SJSA1 (cell line): ENCODE measurements at places on chromosomes 12 and 14.

- peak overlapping the region; percentile 38 for H3K27ac ChIP-seq
- H3K4me3 ChIP-seq: no peak overlapping the region
- peaks cover 29% of the 10 kb centered on the region for H3K36me3 ChIP-seq
- peaks cover 25% of the 10 kb centered on the region for H3K4me1 ChIP-seq
- DNase-seq: no peak
- H3K27me3 ChIP-seq: no peaks in the 10 kb centered on the region
These were observed 51.5 kb downstream of the ZC3H14 start for GRCh38 chr14:88614218-88614907.

DNA sequence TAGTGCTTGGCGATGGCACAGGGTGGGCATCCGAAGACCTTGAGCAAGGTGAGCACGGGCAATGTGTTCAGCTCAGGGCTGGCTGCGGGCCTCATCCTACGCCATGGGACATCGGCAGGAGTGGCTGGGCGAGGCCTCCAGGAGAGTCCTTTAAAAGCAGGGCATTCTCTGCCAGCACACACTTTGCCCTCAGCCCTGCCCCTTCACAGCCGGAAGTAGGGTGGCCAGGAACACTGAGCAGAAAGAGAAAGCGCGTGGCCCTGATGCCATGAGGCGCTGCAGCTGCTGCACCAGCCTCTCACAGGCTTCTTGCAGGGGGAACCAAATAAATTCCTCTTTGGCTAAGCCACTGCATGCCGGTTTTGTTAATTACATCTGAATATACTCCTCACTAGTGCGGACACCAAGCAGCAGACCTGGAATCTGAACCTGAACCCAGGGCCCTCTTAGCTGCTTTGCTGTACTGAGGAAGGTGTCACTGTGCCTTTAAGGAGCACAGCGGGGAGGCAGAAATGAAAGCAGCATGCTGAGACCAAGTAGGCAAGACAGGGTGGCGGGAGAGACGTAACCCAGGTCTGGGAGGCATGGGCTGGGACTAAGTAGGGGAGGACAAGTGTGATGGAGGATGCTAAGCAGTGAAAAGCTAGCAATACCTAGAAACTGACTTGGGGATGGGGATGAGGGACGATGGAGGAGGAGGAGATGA lies 155.2 kb downstream of the TTC7B start:
- DNase-seq: no peak
- H3K4me3 ChIP-seq: no peak overlapping the region
- no peaks in the 10 kb centered on the region for H3K36me3 ChIP-seq
- H3K27me3 ChIP-seq: no peaks in the 10 kb centered on the region
- no peak overlapping the region for H3K27ac ChIP-seq

DNA sequence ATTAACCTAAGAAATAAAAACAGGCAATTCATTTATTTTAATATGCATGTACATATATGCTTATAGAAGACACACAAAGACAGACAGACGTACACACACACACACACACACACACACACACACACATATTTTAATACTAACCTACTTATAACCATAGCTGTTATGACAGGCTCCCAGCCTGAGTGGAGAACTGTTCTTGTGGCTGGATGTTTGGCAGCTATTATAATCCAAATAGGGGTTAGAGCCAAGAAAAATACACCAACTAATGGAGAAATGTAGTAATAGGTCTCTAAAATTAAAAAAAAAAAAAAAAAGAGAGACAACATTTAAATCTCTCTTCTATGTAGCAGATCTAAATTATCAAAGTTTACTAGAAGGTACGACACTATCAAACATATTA lies 91.8 kb downstream of the SLC41A2 start:
- no peak for DNase-seq
- H3K36me3 ChIP-seq: no peaks in the 10 kb centered on the region
- no peak overlapping the region for H3K27ac ChIP-seq
- no peak overlapping the region for H3K4me3 ChIP-seq
- H3K4me1 ChIP-seq: no peaks in the 10 kb centered on the region
- peaks cover 5% of the 10 kb centered on the region; the same call in 1 of the 2 replicates for H3K27me3 ChIP-seq

DNA sequence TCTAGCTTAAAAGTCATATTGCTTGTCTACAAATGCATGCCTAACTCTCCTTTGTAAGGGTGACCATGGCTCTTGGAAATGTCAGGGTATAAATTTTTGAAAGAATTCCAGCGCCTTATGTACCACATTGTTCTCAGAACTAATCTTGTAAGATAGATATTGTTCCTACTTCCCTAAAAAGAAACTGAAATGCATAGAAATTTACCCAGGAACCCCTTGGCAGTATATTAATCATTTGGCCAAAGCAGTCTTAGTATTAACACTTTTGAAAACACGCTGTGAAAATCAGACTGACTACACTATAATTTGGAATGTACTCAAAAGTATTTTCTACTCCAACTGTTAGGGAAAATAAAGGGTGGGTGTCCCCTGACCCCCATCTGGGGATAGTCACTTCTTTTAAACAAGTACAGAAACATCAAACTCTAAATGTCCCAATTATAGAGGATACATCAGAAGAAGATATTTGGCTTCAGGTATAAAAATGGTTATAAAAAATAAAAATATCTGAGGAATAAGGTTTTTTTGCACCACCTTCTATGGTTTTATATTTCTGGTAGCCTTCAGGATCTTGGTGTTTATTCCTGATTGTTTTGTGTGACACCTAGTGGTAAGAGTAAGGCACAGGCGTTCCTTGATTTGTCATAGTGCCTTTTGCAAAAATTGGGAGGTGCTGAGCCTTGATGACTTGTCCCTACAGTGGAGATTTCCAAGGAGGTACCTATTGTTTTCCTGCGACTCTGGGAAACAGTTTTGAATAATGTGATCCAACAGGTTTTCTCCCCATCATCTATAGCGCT lies 2.2 kb upstream of the NFKBIA start:
- no peak overlapping the region for H3K4me3 ChIP-seq
- H3K27ac ChIP-seq: no peak overlapping the region
- H3K4me1 ChIP-seq: peaks cover 27% of the 10 kb centered on the region
- peaks cover 26% of the 10 kb centered on the region for H3K36me3 ChIP-seq

DNA sequence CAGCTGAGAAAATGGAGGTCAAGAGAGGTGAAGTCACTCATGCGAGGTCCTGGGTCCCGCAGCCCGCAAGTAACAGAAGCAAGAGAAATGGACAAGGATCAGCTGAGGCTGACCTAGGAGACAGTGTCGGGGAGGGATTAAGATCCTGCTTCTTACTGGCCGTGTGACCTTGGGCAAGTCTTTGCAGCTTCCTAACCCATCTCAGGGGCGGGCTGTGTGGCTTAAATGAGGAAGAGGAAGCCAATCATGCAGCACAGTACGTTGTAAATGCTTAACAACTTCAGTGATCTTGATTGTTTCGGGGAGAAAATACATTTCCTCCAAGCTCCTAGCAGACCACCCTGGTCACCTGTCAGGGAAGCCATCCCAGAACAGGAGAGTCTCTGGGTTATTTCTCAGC lies 7.1 kb upstream of the PGF start:
- DNase-seq: no peak
- H3K36me3 ChIP-seq: no peaks in the 10 kb centered on the region
- H3K4me3 ChIP-seq: no peak overlapping the region
- H3K27me3 ChIP-seq: no peaks in the 10 kb centered on the region
- H3K27ac ChIP-seq: no peak overlapping the region
- H3K4me1 ChIP-seq: peaks cover 7% of the 10 kb centered on the region; the same call in 1 of the 2 replicates

DNA sequence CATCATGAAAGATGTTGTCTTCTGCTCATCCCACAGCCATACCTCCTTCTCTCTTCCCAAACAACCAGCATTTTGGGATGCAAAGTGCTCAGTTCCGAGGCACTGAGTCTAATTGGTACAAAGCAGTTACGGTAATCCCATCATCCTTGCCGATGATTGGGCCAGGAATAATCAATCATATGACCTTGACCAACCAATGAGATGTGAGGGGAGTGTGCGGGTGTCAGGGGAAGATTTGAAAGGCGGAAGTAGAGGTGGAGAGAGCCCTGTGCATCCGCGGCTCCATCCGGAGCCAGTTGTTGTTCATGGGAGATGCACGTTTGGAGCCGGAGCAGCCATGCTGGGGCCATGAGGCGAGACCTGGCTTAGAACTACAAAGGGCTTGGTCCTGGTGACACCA lies 67.3 kb downstream of the SYNE3 start:
- peaks cover 17% of the 10 kb centered on the region for H3K36me3 ChIP-seq
- no peak for DNase-seq
- H3K4me3 ChIP-seq: no peak overlapping the region
- no peaks in the 10 kb centered on the region for H3K4me1 ChIP-seq

GRCh38 chr12:11649413-11650285 lies at the start of gene ETV6:
Gene ETV6, plus strand, starts transcription at chr12:11649674. Its CDS starts 454 bp downstream, at chr12:11650128.
- H3K27me3 ChIP-seq: no peaks in the 10 kb centered on the region
- H3K36me3 ChIP-seq: no peaks in the 10 kb centered on the region
- peak; percentile 72 for DNase-seq
- H3K4me1 ChIP-seq: peaks cover 19% of the 10 kb centered on the region

GRCh38 chr14:99545586-99545985 lies 58.4 kb downstream of the CCDC85C start:
- no peak overlapping the region for H3K27ac ChIP-seq
- H3K4me3 ChIP-seq: no peak overlapping the region
- no peaks in the 10 kb centered on the region for H3K36me3 ChIP-seq
- H3K27me3 ChIP-seq: no peaks in the 10 kb centered on the region

GRCh38 chr14:81309511-81309910 lies 88.8 kb upstream of the GTF2A1 start:
- no peak for DNase-seq
- H3K36me3 ChIP-seq: no peaks in the 10 kb centered on the region
- no peaks in the 10 kb centered on the region for H3K4me1 ChIP-seq
- no peak overlapping the region for H3K4me3 ChIP-seq
- H3K27me3 ChIP-seq: no peaks in the 10 kb centered on the region

DNA sequence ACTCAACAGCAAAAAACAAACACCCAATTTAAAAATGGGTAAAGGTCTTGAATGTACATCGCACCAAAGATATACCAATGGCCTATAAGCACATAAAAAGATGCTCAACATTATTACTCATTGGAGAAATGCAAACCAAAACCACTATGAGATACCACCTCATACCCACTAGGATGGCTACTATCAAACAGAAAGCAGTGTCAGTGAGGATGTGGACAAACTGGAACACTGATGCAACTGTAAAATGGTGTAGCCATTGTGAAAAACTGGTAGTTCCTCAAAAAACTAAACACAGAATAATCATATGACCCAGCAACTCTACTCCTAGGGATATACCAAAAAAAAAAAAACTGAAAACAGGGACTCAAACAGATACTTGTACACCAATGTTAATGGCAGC lies 49.3 kb downstream of the CDK17 start:
- 0 out of 2 replicates have a peak, but pooled peaks cover 1% of the 10 kb centered on the region for H3K36me3 ChIP-seq
- H3K27me3 ChIP-seq: no peaks in the 10 kb centered on the region
- H3K27ac ChIP-seq: no peak overlapping the region
- H3K4me1 ChIP-seq: peaks cover 5% of the 10 kb centered on the region; the same call in 1 of the 2 replicates

DNA sequence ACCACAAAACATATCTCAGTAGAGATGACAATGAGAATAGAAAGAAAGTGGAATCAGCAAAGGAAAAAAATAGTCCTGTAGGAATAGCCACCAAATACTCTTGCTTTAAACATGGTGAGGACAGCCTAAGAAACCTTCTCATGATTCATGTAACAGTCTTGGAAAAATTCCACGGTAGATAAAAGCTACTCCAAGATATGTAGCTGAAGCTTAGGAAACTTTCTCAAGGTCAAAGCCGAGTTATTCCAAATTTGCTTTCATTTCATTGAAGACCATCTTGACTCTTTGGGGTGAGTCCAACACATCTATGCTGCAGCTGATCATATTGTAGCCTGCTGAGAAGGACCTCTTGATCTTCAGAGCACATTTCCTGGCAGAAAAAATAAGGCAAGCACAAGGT lies 157.6 kb downstream of the PAH start:
- DNase-seq: no peak
- H3K27me3 ChIP-seq: no peaks in the 10 kb centered on the region; the same call in 1 of the 2 replicates
- H3K36me3 ChIP-seq: no peaks in the 10 kb centered on the region
- H3K4me3 ChIP-seq: no peak overlapping the region
- no peak overlapping the region for H3K27ac ChIP-seq

GRCh38 chr12:70507442-70507841 lies 129.8 kb downstream of the PTPRB start:
- DNase-seq: no peak
- no peak overlapping the region for H3K27ac ChIP-seq
- H3K4me1 ChIP-seq: peaks cover 4% of the 10 kb centered on the region
- no peaks in the 10 kb centered on the region for H3K36me3 ChIP-seq
- H3K4me3 ChIP-seq: no peak overlapping the region

GRCh38 chr12:25694072-25694471 lies 141.0 kb upstream of the LMNTD1 start:
- peak overlapping the region; percentile 33; the same call in 1 of the 2 replicates for H3K27ac ChIP-seq
- no peaks in the 10 kb centered on the region for H3K27me3 ChIP-seq
- no peak overlapping the region for H3K4me3 ChIP-seq
- H3K36me3 ChIP-seq: no peaks in the 10 kb centered on the region

GRCh38 chr12:24778486-24779304 lies 170.2 kb downstream of the BCAT1 start:
- peaks cover 40% of the 10 kb centered on the region for H3K4me1 ChIP-seq
- H3K4me3 ChIP-seq: no peak overlapping the region
- DNase-seq: peak; percentile 39
- peak overlapping the region; percentile 9; the same call in 1 of the 2 replicates for H3K27ac ChIP-seq

- H3K36me3 ChIP-seq: no peaks in the 10 kb centered on the region
- no peak within 1 kb of the TSS for H3K27ac ChIP-seq
- peak within 1 kb of the TSS; percentile 18 for H3K4me3 ChIP-seq
- H3K27me3 ChIP-seq: peaks cover 47% of the 10 kb centered on the region
- DNase-seq: no peak
These were observed at the start of gene CCDC88C for GRCh38 chr14:91417120-91417982. Gene CCDC88C, minus strand, starts transcription at chr14:91417820. Its CDS starts 130 bp downstream, at chr14:91417690.

DNA sequence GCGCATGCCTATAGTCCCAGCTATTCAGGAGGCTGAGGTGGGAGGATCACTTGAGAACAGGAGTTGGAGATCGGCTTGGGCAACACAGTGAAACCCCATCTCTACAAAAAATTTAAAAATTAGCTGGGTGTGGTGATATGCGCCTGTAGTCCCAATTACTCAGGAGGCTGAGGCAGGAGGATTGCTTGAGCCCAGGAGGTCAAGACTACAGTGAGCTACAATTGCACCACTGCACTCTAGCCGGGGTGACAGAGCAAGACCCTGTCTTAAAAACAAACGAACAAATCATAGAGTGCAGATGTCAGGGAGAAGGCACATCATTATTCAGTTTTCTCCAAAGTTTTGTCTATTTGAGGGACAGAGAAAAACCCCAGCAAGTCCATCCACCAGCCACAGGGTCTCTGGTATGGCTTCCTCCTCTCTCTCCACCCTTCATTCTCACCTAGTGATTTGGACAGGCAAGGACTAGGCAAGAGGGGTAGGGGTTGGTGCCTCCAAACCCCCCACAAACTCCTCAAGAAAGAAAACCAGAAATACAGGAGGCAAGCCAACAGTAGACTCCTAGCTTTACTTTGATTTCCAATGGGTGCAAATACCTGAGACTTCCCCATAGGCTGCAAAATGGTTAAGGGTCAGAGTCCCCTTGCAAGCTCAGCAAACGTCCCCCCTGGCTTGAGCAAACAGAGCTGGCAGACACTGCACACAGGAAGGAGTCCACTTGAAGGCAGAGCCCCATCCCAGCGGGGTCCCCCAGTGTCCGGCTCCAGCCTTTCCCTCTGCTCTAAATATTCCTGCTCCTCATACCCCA lies 26.5 kb upstream of the RPLP0 start:
- no peak for DNase-seq

- no peaks in the 10 kb centered on the region for H3K27me3 ChIP-seq
- H3K4me3 ChIP-seq: no peak overlapping the region
- peak; percentile 82 for DNase-seq
- H3K4me1 ChIP-seq: peaks cover 35% of the 10 kb centered on the region
- H3K36me3 ChIP-seq: no peaks in the 10 kb centered on the region
These were observed 27.1 kb downstream of the VWF start for GRCh38 chr12:6097411-6097810.
